ENCODE measurements at places on chromosomes 7 and 10.

DNA sequence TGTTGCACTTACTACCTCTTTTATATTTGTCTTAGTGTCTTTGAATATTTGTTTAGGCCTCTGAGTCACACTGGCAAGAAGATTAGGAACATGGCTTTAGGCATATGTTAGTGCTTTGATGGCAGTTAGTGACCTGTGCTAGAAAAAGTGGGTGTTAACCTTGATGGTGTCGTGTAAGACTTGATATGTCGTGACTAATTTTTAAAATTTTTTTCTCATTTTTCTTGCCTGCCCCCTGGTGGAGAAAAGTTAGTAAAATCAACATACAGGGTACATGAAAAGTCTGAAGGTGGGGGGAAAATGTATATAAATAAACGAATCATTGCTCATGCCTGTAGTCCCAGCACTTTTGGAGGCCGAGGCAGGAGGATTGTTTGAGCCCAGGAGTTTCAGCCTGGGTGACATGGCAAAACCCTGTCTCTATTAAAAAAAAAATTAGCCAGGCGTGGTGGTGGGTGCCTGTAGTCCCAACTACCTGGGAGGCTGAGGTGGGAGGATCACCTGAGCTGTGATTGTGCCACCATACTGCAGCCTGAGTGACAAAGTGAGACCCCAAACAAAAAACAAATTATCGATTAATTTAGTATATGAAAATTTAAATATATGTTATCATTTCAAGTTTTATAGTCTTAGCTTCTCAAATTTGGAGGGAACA, 44.6 kb downstream of the TAX1BP1 start:
- no peak for DNase-seq

DNA sequence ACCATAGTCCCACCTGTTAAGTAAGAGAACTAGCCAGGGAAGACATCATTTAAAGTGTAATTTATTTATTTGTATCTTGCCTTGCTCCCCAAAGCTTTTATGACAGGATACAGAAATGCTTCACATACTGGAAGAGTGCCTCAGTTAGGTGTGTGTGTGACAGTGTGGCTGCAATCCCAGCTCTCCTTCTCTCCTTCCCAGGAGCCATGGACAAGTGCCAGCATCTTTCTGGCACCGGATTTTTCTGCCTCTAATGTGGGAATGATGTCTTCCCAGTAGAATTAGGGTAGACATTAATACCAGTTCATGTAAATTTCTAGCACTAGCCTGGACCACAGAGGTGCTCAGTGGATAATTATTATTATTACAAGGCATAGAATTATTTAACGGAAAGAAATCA, 30.3 kb upstream of the ATXN7L1 start:
- no peak for DNase-seq

GRCh38 chr7:134480730-134481129, 21.8 kb upstream of the AKR1B1 start:
- no peak for DNase-seq

GRCh38 chr7:36928311-36928710, 204.0 kb upstream of the AOAH start:
- DNase-seq = no peak

DNA sequence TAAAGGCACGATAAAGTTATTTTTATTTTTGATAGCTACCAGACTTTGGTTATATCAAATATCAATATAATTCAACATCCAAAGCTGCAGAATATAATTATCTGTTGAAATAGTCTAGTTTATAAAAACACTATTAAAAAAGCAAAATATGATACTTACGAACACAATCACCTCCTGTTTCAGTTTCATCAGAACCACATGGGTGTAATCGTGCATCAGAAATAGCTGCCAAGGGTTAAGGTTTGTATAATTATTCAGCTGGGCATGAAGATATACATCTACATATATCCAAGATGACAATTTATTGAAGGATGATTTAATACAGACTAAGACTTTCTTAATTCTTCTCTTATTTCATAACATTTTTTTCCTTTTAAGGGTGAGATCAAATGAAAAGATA, 20.3 kb downstream of the VWDE start:
- no peak for DNase-seq

GRCh38 chr10:34001831-34002230, 667.4 kb upstream of the NRP1 start:
- no peak for DNase-seq

- DNase-seq = no peak
Measured at GRCh38 chr10:99292159-99292558, 37.0 kb upstream of the CNNM1 start.

- no peak for DNase-seq
Measured at GRCh38 chr10:79376751-79377556, 29.7 kb downstream of the PPIF start.

- DNase-seq = no peak
Measured at GRCh38 chr7:98372993-98373392, 27.9 kb downstream of the BAIAP2L1 start.

Measured in CD8-positive, alpha-beta T cell (primary cell).